ENCODE measurements at places on chromosomes 12 and 14. TPM values are rescaled to one million over a fixed set of nuclear protein-coding genes. Genes with fewer than 3 reads are reported as not detected.
A peak's percentile ranks its signal among the peaks of the same experiment; 100 is the strongest.

DNA sequence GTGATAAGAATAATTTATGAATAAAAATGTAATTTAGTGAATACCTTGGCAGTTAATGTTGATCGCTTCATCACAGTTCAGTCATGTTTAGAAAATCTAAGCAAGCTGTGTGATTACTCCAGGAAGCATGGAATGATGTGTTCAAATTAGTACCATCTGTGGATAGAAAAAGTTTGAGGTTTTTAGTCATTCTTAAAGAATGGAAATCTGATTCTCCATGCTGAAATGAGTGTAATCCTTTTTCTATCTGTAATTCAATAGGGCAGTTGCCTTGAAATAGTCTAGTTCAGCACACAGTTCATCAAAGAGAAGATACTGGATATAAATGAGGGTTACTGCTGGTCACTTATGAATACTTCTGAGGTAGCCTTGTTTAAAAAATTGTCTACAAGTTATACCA is 127.2 kb upstream of the MYF6 start:
- DNase-seq, result no peak

- no peak for DNase-seq
These were observed 77.5 kb upstream of the KICS2 start for GRCh38 chr12:64299628-64300027.

GRCh38 chr12:85445060-85445938 is 165.3 kb downstream of the ALX1 start:
- peak; percentile 69 for DNase-seq

Gene CLEC2D
- 19.3 TPM for total RNA-seq

Gene TAMALIN
- total RNA-seq, result 6.6 TPM
